ENCODE measurements at places on chromosomes 6 and 20. TPM values are rescaled to one million over a fixed set of nuclear protein-coding genes. Genes with fewer than 3 reads are reported as not detected.

DNA sequence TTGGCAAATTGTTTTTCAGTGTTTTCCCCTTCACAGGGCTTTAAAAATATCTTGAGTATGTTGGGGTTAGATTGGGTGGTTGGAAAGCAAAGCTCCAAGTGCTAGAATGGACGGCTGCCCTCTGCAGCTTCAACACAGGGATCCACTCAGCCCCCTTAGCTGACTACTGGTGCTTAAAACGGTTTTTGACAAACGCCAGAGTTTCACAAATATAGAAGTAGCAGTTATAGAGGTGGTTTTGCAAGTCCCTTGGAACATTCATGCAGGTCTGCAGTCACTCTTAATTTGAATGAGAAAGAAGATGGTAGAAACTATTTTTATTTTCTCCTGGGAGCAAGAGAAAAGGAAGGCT, 175.9 kb downstream of the ARID1B start:
- DNase-seq, result no peak

DNA sequence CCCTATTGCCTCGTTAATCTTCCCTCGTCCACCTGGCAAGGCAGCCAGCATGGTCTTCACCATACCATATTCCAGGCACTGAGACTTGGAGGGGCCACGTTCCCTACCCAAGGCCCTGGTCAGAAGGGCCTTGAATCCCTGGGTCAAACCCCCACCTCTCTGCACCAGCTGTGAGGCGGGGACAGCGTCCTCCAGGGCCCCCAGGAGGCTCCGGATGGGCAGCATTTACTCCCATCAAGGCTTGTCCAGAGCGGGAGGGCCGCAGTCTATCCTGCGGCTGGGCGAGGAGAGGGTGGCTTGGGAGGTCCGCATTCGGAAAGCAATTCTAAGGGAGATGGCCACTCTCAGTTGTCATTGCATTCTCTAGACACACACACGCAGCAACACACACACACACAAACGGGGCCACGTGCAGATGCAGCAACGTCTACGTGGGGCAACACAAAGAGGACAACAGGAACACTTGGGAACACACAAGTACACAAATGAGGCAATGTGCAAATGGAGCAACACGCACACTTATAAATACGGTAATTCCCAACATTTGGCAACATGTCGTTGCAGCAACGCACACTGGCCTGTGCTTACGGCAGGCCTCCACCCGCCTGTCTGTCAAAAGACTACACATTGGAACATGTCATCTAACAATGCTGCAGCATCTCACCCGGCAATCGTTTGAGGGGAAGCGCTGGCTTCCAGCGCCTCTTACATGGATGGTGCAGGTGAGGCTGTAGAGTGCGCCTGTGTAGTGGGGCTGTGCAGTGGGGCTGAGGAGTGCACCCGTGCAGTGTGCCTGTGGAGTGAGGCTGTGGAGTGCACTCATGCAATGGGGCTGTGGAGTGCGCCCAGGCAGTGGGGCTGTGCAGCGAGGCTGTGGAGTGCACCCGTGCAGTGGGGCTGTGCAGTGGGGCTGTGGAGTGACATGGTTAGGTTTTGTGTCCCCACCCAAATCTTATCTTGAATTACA, 12.9 kb upstream of the NTSR1 start:
- no peak for DNase-seq

DNA sequence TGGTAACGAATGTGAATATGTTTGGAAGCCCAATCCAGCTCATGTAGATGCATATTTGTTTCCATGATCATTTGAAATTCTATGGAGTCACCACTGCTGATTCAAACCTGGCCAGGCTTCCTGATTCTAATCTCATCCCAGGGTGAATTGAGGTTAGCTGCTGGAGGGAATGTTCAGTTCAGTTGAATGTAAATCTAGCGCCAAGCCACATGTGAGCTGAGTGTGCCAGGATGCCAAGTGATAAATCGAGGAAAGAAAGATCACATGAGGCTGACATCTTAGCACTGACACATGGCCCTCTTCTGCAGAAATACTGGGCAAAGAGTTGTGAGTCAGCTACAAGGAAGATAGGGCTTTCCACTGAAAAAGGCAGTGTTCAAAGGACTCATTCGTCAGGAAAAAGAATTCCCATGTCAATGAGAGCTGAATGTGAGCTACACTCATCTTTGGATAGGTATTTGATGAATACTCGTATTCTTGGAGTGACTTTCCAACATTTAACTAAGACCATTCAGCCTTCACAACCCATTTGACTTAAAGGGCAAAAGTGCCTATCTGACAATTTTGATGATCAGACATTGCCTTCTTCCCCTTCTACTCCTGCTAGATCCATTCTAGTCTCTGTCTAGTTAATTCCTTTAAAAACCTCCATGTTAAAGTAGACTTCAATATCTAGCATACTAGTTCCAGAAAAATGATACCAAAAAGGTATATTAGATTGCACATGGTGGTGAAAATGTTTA, 172.1 kb downstream of the MTFR2 start:
- peak; percentile 57 for DNase-seq

GRCh38 chr6:15491255-15491985, 171.4 kb downstream of the DTNBP1 start:
- DNase-seq, result peak; percentile 50

PLCB4 gene
- total RNA-seq, result 159 TPM

ENPP1 gene
- total RNA-seq, result 3.8 TPM

Data from renal cortical epithelial cell (primary cell).